ENCODE measurements at places on chromosomes 12 and 14.

GRCh38 chr12:75172611-75173010 lies 37.0 kb downstream of the KCNC2 start:
- no peak for DNase-seq

GRCh38 chr12:74963867-74964331 lies 245.7 kb downstream of the KCNC2 start:
- DNase-seq, result no peak

- DNase-seq, result no peak
These were observed 31.8 kb downstream of the ELK3 start for GRCh38 chr12:96225994-96226399.

- DNase-seq, result no peak
These were observed 15.7 kb downstream of the CAPZA3 start for GRCh38 chr12:18753481-18754123.

DNA sequence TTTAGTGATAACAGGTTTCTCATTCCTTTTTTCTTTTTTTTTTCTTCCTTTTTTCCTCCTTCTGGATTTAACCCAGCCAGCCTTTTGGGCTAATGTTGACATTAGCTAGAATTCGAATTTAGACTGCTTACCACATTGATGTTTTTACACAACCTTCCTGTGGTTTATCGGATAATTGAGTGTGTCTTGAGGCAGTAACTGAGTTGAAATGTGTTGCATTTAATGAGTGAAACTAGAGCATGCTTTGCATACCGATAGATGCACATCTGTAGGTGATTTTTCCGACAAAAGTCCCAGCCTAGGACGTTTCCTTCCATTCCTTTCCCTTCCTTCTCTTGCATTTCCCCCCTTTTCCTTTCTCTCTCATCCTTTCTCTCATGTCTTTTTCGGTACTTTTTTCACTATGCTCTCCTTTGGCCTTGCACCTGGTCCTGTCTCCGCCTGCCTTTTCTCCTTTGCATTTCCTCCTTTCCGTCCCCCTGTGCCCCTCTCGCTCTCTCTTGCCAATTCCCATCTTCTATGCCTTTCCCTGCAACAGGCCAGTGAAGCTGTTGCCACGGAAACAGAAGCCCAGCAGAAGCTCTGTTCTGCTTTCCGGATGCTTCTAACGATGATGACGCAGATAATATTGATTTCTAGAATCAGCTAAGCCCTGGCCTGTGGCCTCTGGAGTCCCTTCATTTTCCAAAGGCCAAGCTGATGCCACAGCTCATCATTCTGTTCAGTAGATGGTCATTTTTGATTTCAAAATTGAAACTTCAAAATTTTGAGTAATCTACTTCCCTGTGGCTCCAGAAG lies 76.1 kb downstream of the SLC25A47 start:
- no peak for DNase-seq

- DNase-seq, result no peak
These were observed 18.1 kb upstream of the DIABLO start for GRCh38 chr12:122243965-122244364.

DNA sequence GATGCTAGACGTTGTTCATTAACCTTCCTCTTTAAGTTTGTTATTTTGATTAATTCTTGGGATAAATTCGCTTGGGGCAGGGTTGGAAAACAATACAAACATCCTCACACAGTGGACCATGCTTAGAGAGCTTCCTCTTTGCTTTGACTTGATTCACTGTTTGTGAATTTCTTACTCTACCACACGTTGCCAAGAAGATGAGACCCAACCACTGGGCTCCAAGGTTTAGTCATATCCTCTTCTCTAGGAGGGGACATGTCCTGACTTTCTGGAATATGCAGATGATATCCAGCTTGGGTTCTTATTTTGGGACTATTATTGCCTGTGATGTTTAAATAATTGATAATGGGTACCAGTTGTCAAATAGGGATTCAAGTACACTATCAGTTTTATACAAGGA lies 428.2 kb downstream of the ATP23 start:
- no peak for DNase-seq

GRCh38 chr14:54223831-54224402 lies 172.9 kb upstream of the CDKN3 start:
- no peak for DNase-seq

- DNase-seq, result no peak
These were observed 44.3 kb upstream of the STRN3 start for GRCh38 chr14:31070431-31070830.

- no peak for DNase-seq
These were observed 447.7 kb downstream of the RERGL start for GRCh38 chr12:17642340-17642650.
